ENCODE measurements at places on chromosomes 4 and X.

DNA sequence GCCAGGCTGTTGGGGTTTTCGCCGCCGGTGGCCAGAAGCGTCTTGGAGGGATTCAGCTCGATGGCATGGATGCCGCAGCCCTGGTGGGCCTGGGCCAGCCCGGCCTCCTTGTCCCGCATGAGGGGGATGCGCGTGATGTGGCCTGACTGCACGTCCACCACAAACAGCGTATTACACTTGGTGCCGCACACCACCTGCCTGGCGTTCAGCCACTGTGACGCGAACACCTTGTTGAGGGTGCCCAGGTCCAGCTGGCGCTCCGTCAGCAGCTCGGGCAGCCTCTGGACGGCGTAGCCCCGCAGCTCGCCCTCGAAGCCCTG is 728 bp downstream of the DCAF12L2 start:
- DNase-seq, result no peak

DNA sequence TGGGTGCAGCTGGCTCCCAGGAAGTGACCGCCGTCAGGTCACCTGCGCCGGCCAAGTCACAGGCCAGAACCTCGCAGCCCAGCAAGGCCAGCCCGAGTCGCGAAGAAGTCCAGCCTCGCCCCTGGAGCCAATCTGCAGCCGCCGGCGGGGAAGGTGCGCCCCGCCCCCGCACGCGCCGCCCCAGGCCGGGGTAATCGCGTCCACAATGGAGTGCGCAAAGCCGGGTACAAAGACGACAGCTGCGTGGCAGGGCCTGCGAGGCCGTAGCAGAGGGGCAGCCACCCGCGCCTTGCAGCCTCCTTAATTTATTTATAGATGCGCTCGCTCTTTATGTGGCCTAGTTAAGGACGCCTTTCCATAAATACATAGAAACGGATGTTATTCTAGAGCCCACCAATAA is 139.4 kb upstream of the CPEB2 start:
- DNase-seq, result no peak

- no peak for DNase-seq
Observed at GRCh38 chr4:69832326-69833030, 27.5 kb downstream of the SULT1E1 start.

DNA sequence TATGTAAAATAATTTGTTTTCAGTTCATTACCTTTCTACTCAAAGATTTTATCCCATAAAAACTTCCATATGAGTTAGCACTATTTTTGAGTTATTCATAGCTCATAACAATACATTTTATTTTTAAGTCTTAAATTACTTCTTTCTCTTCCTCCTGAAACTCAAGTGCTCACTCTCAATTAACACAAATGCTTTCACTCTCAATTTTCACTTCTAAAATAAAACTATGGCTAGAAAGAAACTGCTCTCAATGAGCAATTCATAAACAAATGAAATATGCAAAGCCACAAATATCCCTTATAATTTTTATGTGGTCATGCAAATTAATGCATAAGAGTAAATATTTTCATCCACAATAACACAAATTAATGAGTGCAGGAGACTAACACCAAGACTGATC is 38.8 kb downstream of the MAML3 start:
- no peak for DNase-seq

DNA sequence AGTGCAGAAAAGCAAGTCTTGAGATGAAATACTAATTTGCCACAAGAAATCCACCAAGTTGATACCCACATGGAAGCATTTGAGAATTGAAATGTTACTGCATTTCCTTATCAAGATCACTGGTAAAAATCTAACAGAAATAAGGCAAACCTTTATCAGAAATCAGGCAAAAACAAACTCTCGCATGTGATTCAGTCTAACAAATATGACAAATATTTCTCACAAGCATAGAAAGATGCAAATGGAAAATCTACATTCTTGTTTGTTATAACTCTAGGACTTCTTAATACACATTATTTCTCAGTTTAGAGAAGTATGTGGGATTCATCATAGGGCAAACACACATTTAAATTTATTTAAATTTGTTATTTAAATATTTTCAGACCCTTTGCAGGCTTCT is 52.9 kb downstream of the TXK start:
- no peak for DNase-seq

DNA sequence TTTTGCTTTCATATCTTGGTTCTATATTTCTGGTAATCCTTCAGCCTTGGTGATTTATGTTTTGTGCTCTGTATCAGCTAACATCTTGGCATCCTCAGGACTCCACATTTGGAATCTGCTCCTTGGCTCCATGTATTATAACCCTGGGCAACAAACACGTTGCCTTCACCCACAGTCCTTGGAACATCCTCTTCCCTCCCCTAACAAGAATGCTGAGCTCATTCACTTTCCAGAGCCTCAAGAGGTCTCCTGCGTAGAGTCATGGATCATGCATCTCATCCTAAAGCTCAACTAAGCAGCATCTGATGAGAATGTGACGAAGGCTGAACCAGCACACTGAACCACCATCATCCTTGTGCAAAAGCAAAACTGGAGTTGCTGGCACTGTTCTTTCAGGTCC is 60.5 kb upstream of the C1GALT1C1 start:
- DNase-seq, result no peak

- no peak for DNase-seq
Observed at GRCh38 chrX:74423289-74423998, 2.2 kb downstream of the SLC16A2 start.

GRCh38 chr4:145840162-145840768 is 98.4 kb downstream of the ZNF827 start:
- no peak for DNase-seq

GRCh38 chr4:153950100-153950979 is 161.5 kb upstream of the SFRP2 start:
- DNase-seq, result no peak

DNA sequence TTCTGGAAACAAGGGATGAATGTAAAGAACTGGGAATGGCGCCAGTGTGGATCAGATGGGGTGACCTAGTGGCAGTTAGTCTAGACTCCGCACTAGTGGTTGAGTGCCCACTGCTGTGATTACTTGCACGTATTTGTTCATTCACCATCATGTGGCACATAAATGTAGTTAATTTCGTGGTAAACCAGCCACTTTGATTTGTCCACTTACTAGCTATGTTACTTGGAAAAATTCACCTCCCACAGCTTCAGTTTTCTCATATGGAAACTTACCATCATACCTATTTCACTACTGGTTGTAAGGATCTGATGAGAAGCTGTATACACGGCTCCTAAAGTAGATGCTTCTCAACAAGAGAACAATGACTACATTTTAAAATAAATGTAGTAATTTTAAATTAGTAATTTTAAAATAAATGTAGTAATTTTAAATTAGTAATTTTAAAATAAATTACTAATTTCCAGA is 394 bp upstream of the DYNLT3 start:
- no peak for DNase-seq

DNA sequence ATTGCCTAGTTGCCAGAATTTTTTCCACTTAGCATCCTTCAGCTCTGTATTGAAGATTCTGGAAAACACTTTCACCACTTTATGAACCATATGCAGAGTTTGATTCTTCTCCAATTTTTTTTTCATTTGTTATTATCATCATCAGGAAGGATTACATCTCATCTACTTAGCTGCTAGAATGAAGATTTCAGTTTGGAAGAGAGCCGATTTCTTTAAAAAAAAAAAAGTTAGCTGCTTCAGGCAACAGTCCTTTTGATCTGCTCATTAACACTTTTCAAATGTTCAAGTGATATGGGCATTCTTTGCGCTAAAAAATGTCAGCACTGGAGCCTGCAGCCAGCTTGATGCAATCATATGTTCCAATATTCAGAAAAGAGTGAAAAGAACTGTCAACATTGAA is 76.2 kb downstream of the ANTXR2 start:
- DNase-seq, result no peak

GRCh38 chr4:149145803-149146202 is 669.8 kb downstream of the IQCM start:
- no peak for DNase-seq

DNA sequence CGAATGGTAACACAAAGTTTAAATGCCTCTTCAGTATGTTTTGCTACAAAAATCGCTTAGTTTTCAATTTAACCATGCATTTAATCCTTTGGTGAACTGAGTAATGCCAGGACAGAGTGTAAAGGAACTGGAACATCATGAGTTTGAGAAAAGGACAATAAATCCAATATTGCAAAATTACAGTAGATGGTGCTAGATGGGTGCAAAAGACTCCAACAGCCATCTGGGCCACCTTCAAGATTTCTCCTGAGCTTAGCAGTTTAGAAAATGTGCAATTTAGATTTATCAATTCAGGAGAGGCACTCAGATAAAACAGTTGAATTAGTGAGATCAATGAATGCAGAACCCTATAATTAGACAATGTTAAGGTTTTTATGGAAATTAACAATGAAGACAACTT is 33.2 kb upstream of the MID1IP1 start:
- DNase-seq, result no peak

GRCh38 chrX:41723826-41724225 is at the start of gene GPR82:
TSS of gene GPR82 (plus strand) at chrX:41724181. CDS start at chrX:41727027, 2,846 bp downstream.
- no peak for DNase-seq

GRCh38 chrX:13147147-13147546 is 102.7 kb upstream of the FAM9C start:
- no peak for DNase-seq

GRCh38 chr4:141036786-141037185 is 96.5 kb downstream of the RNF150 start:
- DNase-seq, result no peak

DNA sequence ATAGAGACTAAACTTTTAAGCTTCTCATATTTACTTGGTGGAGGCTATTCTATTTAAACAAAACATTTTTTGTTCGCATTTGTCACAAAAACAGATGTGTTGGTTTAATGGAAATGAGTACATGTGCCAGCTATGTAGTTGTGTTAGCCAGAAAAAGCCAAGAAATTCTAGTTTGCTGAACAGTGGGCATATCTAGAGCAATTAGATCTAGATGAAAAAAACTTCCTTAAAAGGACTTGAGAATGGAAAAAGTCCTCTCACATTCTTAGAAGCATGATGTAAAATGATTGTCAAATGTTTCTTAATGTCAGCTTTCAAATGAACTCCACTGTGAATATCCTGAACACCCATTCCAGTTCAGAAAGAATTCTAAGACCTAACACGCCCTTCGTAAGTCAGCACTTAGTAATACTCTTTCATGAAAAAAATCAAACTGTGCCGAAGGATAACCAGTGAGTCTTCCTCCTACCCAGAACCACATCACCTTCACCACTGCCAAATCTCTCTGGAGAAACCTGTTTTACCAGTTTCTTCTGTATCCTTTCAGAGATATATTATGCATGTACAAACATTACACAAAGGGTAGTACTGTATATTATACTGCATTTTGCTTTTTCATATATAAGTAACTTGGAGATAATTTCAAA is 28.2 kb downstream of the PHKA1 start:
- DNase-seq, result no peak

GRCh38 chr4:98319021-98319420 is 57.8 kb downstream of the RAP1GDS1 start:
- DNase-seq, result no peak

DNA sequence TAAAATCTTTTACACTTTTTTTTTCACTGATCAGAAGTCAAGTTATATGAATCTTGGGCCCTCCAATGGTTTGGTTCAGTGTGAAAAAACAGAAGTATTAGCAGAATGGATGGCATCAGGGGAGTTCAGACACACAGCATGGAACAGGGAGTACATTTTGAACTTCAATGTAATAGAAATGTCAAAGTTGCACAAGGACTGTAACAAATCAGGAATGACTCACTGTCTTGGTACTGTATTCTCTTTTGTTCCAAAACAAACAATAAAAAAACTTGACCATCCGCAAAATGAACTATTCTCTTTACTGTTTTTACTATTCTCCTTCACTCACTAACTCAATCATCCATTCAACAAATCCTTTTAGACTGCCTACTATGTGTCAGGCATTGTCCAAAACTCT is 401.0 kb downstream of the FSTL5 start:
- no peak for DNase-seq

GRCh38 chr4:9898596-9899305 is 117.3 kb downstream of the DRD5 start:
- no peak for DNase-seq

DNA sequence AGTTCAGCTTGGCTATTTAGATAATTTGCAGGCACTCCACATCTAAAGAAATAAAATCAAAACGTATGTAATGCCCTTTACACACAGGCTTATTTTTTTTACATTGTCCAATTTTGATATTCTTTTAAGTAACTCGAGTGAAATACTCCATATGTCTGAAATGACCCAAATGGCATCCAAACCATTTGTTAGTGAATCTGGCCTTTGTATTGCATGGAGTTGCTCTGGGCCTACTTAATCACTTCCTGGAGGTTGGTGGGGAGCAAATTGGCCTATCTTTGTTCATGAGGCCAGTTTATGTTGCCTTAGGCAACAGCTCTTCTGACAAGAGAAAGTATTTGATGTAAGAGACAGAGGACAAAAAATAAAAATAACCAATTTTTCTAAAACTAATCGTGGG is 47.6 kb upstream of the TMEM131L start:
- no peak for DNase-seq

- DNase-seq, result no peak
Observed at GRCh38 chr4:3369781-3370674, 71.7 kb upstream of the HGFAC start.

- no peak for DNase-seq
Observed at GRCh38 chr4:90007494-90008167, 113.0 kb downstream of the MMRN1 start.

DNA sequence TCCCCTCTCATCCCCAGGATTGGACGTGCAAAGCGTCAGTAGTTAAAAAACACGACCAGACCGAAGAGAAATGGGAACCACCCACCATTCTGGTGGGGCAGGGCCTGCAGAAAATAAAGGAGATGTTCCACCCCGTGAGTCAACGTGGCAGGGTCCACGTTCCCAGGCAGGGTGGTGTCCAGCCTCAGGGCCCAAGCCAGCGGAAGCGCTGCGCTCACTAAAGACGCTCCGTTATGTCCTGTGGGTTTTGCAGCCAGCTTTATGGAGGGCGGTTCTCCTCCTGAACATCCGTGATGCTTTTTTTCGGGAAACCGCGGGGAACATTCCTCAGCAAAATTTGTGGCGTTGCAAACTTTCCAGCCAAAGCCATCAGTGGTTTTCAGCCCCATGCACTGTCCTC is 93.4 kb upstream of the SHOX start:
- no peak for DNase-seq

- DNase-seq, result no peak
Observed at GRCh38 chr4:34112573-34112972, 2131.7 kb downstream of the ARAP2 start.

DNA sequence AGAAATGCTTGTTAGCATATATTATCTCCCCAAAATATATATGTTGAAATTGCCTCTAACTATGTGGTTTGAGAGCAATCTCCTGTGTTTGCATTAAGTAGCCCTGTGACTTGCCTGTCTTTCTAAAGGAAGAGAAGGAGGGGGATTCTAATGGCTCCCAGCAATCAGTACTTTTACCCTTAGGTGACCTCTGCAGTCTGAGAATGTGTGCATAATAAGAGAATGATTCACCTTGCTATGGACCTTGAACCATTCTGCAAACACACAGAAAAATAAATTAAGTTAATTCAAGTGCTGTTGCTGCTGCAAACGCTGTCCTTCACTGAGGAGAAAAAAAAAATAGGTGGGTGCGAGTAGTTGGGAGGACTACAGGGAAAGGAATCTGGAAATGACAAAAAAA is 322.2 kb downstream of the IQCM start:
- no peak for DNase-seq

- no peak for DNase-seq
Observed at GRCh38 chrX:116198235-116198634, 27.7 kb downstream of the AGTR2 start.
